ENCODE measurements at places on chromosomes 11 and 22. TPM values are rescaled to one million over a fixed set of nuclear protein-coding genes. Genes with fewer than 3 reads are reported as not detected.

DNA sequence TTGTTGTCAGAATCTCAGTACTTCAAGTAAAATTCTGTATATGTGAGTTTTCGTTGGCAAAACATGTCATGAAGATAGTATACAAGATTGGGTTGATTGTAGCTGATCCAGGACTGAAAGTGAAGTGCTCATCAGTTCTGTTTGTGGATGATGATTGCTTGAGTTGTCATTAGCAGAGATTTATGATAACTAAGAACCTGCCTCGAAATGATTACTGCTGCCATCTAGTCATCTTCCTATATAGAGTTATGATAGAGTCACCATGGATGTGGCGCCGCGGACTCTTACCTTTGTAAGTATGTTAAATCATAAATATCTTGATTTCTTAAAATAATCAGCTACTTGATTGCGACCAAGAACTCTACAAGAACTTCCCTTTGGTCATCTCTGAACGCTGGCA is 27.9 kb upstream of the MYO18B start:
- no peak overlapping the region for H3K27ac ChIP-seq
- H3K4me1 ChIP-seq = no peaks in the 10 kb centered on the region
- H3K36me3 ChIP-seq = peaks cover 8% of the 10 kb centered on the region
- no peaks in the 10 kb centered on the region for H3K27me3 ChIP-seq
- DNase-seq = no peak

DNA sequence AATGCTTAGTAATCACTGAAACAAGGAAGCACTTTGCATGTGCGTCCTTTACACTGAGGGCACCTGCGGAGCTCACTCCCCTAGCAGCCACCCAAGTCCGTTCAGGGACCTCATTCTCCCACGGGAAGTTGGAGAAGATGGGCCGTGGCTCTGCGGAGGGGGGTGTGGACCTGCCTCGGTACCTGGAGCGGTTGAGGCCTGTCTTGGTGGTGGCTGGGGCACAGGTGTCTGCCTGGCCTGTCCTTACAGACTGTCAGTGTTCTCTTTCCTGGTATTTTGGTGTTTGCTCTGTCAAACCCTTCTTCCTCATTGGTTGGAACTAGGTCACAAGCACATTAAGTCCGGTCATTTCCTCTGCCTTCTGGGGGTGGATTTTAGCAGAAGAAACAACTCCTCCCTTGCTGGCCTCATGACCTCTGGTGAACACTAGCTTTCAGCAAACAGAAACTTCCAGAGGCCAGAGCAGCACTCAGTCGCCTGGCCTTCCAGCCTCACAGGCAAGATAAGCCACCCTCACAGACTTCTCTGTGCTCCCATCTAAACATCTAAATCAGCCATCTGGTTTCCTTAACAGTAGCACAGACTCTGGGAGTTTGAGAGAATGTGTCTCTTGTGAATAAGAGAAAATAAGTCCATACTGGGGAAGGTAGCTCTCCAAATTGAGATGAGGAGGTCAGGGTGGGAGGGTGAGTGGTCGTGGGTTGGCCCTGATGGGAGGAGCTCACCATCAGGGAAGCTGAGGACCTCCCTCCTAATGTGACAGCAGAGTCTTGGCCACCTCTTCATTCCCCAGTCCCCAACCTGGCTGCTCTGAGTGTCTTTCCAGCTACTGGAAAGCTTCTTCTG is 8.6 kb downstream of the SNAP29 start:
- no peak overlapping the region for H3K4me3 ChIP-seq
- peaks cover 41% of the 10 kb centered on the region for H3K4me1 ChIP-seq
- H3K27me3 ChIP-seq = no peaks in the 10 kb centered on the region

DNA sequence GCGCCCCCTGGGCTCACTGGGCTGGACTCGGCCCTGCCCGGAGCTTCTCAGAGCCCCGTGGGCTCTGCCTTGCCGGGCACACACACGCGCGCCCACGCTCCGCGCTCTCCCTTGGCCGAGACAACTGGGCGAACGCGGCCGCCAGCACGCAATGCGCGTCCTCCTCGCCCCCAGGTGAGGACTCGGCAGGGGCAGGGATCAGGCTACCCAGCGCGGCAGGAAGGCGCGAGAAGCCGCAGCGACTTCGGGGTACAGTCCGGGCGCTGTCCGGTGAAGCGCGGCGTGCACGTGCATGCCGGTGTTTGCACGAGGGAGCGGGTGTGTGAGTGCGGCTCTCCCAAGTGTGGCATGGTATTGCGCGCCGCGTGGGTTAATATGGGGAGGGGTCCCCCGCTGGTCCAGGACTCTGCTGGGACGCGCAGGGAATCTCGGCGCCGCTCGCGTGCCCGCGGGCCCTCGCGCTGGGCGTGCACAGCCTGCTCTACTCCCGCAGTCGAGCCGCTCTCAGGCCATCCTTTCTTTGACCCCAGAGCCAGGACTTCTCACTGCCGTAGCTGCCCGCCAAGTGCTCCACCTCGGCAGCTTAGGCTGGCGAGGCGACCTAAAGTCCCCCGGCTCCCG is 5.4 kb downstream of the WNT7B start:
- H3K4me1 ChIP-seq = peaks cover 13% of the 10 kb centered on the region
- no peak overlapping the region for H3K27ac ChIP-seq
- H3K36me3 ChIP-seq = no peaks in the 10 kb centered on the region
- DNase-seq = no peak

- H3K4me3 ChIP-seq = no peak overlapping the region
- no peak overlapping the region for H3K27ac ChIP-seq
- DNase-seq = no peak
- no peaks in the 10 kb centered on the region for H3K27me3 ChIP-seq
Observed at GRCh38 chr11:24312464-24313238, 184.2 kb upstream of the LUZP2 start.

DNA sequence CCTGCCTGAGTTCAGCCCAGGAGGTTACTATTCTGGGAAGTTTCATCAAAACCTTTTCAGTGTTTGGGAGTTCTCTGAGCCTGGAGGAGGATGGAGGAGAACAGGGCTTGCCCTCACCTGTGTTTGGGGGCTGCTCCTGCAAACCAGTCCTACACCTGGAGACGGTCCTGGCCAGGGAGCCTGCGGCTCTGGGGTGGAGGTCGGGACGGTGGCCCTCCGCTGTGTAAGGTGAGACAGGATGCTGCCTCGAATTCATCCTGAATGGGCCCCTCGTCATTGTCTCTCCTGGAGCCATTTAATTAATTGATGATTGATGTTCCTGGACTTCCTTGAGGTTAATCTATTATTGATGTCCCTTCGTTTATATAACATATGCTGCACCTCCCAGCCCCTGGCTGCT is 6.3 kb downstream of the DAGLA start:
- H3K27me3 ChIP-seq = peaks cover 5% of the 10 kb centered on the region
- no peak overlapping the region for H3K27ac ChIP-seq
- peaks cover 7% of the 10 kb centered on the region for H3K4me1 ChIP-seq
- H3K4me3 ChIP-seq = no peak overlapping the region
- H3K36me3 ChIP-seq = no peaks in the 10 kb centered on the region

MRPL23 gene
- 49.0 TPM for total RNA-seq

DNA sequence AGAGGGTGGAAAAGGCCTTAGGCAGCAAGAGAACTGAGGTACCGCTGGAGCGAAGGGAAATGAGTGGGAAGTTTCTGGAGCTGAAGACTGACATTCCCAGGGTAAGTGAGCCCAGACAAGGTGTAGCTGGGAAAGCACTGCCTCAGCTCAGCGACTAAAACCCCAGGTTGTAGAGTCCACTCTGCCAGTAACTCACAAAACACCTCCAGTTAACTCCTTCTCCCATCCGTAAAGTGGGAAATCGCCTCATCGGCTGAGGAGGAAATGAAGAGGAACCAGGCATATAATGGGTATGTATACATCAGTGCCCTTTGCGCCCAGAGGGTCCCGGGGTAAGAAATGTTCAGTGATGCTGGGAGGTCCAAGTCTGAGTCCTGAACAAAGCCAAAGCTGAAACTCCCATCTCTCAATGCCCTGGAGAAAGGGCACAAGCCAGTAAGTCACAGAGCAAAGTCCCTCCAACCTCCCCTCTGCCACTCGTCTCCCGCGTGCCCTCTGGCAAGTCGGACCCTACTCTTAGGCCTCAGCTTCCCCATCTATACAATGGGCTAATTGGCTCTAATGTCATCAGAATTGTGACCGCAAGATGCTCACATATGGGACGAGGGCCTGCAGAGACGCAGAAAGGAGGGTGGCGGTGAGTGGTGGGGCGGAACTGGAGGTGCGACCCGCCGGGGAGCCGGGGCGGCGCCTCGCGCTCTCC is 588 bp downstream of the VPS37C start:
- peak overlapping the region; percentile 86 for H3K4me3 ChIP-seq
- H3K4me1 ChIP-seq = peaks cover 61% of the 10 kb centered on the region
- no peaks in the 10 kb centered on the region for H3K27me3 ChIP-seq
- no peak for DNase-seq
- H3K27ac ChIP-seq = peak overlapping the region; percentile 94

DNA sequence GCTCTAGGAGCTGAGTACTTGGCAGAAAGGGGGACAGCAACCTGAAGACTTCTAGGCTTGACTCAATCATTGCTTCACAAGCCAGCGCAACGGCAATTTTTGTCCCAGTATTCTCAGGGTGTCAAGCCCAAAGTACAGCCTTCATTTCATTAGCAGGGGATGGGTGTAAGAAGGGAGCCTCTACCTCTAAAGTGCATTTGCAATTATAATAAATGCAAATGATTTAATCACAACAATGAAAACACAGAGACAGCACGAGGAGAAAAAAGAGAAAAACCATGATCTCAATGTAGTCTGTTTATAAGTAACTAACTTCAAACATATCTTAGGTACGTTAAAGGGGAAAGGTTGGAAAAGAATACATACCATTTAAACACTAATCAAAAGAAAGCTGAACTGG is 34.7 kb downstream of the ZBTB44 start:
- H3K4me1 ChIP-seq = peaks cover 16% of the 10 kb centered on the region
- no peak for DNase-seq
- no peaks in the 10 kb centered on the region for H3K27me3 ChIP-seq
- H3K27ac ChIP-seq = no peak overlapping the region

KRTAP5-10 gene
- total RNA-seq = not detected

GRCh38 chr22:32501836-32502752 is 27.5 kb downstream of the FBXO7 start:
- H3K4me3 ChIP-seq = no peak overlapping the region
- no peaks in the 10 kb centered on the region for H3K36me3 ChIP-seq
- no peak for DNase-seq
- no peaks in the 10 kb centered on the region for H3K27me3 ChIP-seq
- H3K27ac ChIP-seq = no peak overlapping the region
- H3K4me1 ChIP-seq = no peaks in the 10 kb centered on the region

GRCh38 chr11:104322696-104323095 is 158.7 kb upstream of the PDGFD start:
- no peaks in the 10 kb centered on the region for H3K36me3 ChIP-seq
- H3K4me3 ChIP-seq = no peak overlapping the region
- DNase-seq = no peak

DNA sequence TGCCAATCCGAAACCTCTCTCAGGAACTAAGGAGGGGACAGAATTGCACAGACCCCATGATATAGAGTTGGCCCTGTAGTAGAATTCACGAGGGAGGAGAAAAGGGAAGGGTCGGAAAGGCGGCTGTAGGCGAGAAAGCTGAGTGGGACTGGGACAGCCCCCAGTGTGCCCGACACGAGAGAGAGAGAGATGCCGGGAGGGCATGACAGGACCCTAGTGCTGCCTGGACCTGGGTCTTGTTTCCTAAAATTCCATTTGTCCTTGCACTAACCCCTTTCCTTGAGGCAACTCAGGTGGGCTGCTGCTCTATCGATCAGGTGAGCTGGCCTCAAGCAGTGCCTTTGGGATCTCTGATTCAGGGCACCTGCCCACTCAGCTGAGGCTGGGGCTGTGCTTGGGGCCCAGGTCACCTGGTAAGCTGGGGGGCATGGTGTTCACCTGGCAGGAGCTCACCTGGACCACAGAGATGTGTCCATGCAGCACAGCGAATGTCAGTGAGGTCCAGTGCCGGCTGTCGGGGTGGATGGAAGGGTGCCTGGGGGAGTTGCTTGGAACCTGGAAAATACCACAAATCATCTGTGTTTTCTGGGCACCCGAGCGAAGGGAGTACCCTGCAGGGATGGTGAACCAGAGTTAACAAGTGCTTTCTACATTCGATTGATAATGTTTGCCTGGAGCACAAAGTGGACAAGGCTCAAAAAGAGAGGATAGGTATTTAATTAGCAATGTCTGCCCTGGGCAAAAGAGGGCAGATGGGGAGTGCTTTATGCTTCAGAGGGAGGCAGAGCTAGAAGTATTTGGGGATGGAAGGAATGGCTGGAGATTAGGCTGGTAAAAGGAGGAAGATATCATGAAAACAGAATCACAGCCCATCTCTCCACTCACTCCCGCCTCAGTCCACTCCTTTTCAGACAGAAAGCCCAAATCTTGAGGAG is 61.6 kb downstream of the NAT10 start:
- peaks cover 2% of the 10 kb centered on the region for H3K27me3 ChIP-seq
- H3K4me1 ChIP-seq = no peaks in the 10 kb centered on the region
- no peaks in the 10 kb centered on the region for H3K36me3 ChIP-seq
- H3K4me3 ChIP-seq = no peak overlapping the region
- DNase-seq = peak; percentile 26

DDTL gene
- not detected for total RNA-seq
